ENCODE measurements at places on chromosomes 2 and 18.

- no peak for DNase-seq
These were observed 31.5 kb upstream of the INSIG2 start for GRCh38 chr2:118056801-118057200.

DNA sequence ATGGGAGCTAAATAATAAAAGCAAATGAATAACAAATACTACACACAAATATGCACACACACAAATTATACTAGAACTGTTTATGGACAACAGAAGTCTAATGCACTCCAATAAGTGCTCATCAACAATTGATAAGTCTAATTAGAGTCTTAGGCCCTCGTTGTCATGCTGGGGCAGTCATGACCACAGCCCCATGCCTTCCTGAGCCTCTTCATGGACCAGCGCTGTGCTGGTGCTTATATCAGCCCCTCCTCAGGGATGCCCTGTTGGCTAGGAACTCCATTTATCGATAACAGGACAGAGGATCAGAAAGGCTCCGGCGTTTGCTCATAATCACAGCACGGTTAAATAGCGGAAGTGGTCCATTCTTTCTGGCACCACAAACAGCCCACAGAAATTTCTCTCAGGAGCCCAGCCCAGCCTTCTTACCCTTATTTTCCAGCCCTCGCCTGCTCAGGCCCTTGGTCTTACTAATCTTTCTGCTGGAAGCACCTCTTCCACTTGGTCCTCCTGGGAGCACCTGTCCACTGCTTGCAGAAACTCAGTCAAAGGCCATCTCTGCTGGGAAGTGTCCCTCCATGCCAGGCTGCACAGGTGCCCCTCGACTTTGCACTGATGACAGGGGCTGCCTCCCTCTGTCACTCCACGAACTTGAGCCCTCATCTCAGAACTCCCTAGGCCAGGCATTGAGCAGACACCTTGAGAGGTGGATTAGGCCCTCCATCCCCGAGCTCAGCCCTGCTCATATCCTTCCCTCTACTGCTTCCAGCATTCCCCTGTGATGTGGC, 500.2 kb upstream of the HS6ST1 start:
- no peak for DNase-seq

DNA sequence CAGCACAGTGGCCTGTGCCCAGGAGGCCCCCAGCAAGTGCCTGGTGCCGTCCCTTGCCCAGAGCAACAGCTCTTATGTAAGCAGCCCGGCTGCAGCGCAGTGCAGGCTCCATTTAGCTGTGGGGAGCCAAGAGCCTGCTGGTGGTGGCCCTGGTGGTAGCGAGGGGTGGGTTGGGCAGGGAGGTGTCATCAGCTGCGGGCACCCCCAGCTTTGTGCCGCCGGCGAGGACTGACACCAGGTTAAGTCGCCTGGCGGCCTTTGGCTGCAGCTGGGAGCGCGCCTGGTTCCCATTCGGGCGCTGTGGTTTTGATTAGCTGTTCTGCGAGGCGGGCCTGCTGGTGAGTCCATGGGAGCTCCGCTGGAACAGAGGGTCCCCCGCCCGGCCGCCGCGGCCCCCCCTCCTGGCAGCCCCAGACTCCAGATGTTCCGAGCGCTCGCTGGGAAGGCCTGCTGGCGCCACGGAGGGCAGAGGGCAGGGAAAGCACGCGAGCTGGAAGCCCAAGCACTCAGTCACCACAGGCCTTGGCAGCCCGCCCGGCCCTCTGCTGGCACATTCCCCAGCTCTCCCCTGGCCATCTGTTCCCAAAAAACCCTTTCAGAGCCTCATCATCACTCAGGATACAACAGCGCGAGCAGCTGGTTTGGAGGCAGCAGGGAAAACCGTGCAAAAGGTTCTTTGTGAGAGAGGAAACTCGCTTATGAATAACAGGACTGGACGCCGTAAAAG, 18.4 kb downstream of the ATOH8 start:
- DNase-seq, result peak; percentile 98

GRCh38 chr2:42961385-42961811, 169.0 kb upstream of the HAAO start:
- DNase-seq, result peak; percentile 61

DNA sequence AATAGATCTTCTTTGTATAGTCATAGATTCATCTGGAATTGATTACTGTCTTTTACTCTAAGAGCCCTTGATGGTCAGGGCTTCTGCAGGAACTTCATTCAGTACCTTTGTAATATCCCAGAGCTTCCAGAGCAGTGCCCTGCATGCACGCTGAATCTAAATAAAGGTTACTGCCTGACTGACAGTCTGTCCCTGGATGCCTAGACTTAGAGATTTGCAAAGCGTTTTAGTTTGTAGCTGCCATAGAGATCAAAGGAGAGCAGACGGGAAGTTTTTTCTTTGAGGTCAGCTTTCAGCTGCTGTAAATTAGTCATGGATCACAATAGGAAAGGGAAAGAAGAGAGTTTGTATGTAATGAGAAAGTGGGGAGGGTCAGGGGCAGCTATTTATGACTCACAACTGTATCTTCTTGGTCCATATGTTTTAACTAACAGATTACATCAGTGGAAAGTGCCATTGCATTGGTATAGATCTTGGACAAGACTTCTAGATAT, 45.2 kb upstream of the NYAP2 start:
- DNase-seq, result peak; percentile 61

- DNase-seq, result no peak
These were observed 300.2 kb downstream of the CELF4 start for GRCh38 chr18:37265382-37265781.

DNA sequence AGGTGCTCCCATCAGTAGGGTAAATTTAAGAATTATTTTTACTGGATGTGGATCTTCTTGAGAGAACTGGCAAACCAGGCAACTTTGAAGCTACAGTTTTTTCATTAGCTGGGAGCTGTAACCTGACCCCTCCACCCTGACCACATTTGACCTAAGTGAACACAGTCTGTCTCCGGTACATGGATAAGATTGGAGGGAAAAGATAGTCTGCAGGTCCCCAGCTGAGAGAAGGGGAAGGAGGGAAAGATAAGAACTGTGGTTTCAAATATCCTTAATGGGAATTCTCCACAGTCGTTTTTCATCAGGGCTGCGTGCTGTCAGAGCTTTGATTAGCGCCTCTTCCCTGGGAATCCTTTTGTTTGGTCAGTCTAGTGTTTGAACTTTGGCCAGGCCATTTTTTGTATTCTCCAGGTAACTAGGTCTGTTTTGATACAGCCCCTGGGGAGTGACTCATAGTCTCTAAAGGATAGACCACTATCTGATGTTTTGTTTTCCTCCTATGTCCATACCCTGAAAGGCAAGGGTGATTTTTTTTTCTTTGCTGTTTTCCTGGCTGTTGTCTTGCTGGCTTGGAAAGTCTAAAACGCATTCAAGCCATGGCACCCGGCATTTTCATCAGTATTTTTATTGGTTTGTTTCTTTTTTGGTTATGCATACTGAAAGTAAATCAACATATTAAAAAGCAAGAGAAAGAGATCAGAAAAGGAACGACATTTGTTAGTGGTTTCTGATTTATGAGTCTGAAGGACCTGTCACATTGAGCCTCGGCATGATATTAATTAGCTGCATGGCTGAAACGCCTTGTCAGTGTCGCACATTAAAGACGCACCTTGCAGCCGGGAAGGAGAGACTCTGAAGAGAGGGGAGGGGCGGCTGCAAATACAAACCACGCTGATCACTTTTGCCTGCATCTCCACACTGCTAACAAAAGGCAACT, 183.4 kb upstream of the FN1 start:
- DNase-seq, result peak; percentile 65

GRCh38 chr2:211503198-211503597, 946.8 kb downstream of the CPS1 start:
- no peak for DNase-seq

DNA sequence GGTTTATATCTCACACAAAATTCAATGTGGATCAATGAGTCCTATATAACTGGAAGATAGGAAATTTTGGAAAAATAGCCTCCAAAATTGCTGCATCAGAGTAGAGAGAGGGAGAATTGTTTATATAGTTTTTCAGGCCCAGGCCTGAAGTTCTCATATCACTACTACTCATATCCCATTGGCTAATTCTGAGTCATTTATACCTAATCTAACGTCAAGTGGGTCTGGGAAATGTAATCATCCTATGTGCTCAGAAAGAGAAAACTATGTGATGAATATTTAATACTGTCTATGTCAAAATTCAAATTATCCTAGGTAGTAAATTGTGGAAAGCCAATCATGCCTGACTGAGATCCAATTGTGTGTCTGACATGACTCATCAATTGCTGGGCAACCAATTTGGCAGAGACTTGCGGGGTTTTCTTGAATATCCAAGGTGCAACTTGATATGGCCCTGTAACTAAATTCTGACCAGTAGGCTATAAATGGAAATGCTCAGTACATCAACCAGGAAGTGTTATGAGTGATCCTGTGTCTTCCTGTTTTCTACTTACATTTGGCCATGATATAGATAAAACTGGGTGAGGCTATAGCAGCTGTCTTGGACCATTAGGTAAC, 744.4 kb downstream of the KCNJ3 start:
- no peak for DNase-seq

- DNase-seq, result no peak
These were observed 107.6 kb downstream of the HAUS1 start for GRCh38 chr18:46211816-46212215.

- no peak for DNase-seq
These were observed 24.0 kb downstream of the PKDCC start for GRCh38 chr2:42071791-42072190.

Measured in eye (tissue), 1 donor.